ENCODE measurements at places on chromosomes 13 and 19.
A peak's percentile ranks its signal among the peaks of the same experiment; 100 is the strongest.

DNA sequence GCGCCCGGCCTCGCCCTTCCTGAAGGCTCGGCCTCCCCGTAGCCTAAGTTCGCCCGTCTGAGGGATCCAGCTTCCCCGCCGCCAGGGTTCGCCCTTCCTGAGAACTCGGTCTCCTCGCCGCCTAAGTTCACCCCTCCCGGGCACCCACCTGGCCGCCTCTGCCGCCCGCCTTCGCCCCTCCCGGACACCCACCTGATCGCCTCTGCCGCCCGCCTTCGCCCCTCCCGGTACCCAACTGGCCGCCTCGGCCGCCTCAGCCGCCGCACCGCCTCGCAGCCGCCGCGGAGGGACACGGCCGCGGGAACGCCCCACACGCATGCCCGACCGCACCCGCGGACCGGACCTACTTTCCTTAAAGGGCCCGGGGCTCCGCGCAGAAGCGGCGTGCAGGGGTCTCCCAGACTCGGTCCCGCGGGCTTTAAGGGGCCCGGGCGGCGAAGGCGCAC lies at the start of gene MOB3A:
TSS of gene MOB3A (minus strand) at position 293 of the 446 bp plus-strand sequence. CDS start 17,766 bp downstream, outside the sequence.
- peak; percentile 95 for DNase-seq

DNA sequence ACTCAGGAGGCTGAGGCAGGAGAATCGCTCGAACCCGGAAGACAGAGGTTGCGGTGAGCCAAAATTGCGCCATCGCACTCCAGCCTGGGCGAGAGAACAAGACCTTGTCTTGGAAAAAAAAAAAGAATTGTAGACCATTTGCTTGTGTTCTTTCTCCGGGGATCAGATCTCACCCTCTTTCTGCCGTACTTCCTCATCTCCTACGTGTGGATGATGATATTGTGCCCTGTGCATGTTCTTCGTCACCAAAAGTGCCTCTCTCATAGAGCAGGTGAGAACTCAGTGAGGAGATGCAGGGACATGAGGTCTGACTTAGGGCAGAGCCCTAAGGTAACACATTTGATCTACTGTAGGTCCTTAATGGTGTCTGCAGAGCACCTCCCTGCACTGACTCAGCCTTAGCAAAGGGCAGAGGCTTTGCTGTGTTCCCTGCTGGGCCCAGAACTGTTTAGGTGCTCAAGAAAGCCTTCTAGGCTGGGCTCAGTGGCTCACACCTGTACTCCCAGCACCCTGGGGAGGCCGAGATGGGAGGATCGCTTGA lies 1.3 kb downstream of the APOC2 start:
- no peak for DNase-seq

DNA sequence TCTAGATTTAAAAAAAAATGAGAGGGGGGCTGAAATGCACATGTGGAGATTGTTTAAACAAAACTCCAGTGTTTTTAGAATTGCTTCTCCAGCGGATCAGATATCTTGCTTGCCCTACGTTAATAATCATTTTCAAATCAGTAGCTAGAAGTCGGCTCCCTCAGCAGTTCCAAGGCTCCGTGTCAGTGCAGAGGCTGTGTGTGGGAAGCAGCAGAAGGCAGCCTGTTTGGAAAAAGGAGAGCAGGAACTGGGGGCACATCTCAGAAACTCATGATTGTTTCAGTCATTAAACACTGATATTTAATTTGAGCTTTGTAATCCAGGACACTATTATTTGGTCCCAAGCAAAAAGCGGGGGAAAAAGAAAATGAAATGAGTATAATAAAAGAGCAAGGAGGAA lies 50.9 kb downstream of the SOX21 start:
- DNase-seq = no peak

GRCh38 chr19:33266974-33267484 lies 35.3 kb downstream of the CEBPA start:
- no peak for DNase-seq

DNA sequence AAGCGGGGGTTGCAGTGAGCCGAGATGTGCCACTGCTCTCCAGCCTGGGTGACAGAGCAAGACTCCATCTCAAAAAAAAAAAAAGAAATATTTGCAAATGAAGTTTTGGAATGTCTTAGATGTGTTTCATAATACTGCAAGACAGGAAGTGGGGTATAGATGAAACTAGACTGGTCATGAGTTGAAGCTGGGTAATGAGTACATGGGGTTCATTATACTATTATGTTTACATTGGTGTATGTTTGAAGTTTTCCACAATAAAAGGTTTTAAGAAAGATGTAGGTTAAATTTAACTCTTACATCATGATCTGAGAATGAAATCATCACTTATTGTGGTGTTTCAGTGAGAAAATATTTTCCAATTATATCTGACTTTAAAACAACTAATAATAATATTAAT lies 19.0 kb downstream of the FNDC3A start:
- DNase-seq = peak; percentile 79

- DNase-seq = peak; percentile 50
Observed at GRCh38 chr19:19540715-19541515, 2.9 kb downstream of the CILP2 start.

DNA sequence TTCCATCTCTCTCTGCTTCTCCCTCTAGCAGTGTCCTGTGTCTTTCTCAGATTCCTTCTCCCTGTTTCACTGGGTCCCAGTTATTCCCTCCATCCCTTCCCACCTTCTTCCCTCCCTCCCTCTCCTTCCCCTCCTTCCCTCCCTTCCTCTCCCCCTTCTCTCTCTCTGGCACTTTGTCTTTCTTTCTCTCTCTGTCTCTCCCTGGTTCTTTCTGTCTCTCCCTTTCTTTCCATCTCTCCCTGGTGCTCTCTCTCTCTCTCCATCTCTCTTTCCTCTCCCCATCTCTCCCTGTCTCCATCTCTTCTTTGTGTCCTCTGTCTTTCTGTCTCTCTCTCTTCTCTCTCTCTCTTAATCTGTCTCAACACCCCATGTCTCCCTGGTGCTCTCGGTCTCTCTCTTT lies 31.7 kb upstream of the CYP2B6 start:
- DNase-seq = no peak

GRCh38 chr13:98390086-98390715 lies 186.7 kb downstream of the STK24 start:
- peak; percentile 12 for DNase-seq

DNA sequence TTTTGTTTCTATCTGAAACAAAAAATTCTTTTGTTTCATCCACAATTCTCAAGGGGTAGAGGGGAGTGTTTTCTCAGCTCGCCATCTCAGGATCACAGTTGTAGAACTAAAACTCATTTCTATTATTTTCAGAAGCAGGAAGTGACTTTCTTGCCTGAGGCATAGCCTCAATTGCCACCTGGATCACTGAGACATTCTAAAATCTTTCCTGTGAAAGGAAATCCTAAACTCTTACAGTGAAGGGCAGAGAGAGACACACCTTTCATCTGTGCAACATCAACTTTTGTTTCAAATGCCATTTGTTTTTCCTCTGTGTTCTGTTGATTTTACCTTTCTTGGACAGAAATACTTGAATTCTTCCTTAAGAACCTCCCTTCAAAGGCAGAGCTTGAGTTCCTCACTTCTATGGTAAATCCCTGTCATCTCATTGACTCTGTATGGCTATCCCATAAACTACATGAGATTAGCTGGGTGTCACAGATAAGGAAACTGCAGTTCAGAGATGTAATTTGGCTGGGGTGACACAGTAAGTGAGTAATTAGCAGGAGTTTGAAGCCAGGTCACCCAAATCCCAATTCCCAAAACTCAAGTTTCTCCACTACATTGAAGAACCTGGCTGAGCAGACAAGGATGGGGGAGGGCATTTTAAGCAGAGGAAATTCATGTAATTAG lies 224.4 kb upstream of the HTR2A start:
- no peak for DNase-seq

DNA sequence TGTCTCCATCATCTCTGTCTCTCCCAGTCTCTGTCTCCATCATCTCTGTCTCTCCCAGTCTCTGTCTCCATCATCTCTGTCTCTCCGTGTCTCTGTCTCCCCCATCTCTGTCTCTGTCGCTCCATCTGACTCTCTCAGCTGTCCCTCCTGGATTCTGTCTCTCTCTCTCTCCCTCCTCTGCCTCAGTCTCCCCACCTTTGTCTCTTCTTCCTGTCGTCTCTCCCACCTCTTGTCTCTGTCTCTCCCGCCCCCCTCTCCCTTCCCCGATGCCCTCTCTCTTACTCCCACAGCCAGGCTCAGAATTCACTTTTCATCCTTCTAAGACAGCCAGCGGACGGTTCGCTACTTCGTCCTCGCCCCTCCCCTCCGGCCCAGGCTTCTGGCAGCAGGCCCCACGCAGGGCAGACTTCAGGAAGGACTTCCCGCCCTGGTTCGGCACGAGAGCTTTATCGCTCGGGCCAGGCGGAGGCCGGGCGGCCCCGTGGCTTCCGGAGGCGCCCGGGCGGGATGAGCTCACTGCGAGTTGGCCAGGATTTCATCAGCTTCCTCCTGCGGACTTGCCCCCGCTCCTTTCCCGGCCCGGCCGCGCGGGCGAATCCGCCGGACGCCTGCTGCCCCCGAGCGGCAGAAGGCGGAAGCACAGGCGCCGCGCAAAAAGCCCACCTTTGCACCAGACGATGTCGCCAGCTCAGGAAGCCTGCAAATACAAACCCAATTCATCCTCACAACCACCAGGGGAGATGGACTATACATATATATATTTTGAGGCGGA lies 12.4 kb upstream of the CCDC9 start:
- peak; percentile 99 for DNase-seq

DNA sequence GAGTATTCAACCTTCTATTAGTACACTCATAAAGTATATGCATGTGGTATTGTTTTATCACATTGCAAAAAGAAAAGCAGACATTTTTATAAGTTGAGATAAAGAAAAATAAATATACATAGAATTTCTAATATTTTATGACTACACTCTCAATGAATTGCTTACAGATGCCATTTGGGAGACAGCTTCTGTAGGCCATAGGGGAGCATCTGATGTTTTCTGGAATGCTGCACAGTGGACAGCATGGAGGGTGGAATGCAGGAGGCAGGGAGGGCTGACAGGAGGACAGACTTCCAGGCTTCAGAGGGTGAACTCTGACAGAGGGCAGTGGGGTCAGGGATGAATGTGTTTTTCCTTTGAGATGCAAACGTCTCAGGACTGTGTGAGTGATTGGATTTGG lies 45.8 kb downstream of the MIPEP start:
- DNase-seq = no peak

GRCh38 chr19:2500156-2500555 lies 24.2 kb downstream of the GADD45B start:
- DNase-seq = no peak

DNA sequence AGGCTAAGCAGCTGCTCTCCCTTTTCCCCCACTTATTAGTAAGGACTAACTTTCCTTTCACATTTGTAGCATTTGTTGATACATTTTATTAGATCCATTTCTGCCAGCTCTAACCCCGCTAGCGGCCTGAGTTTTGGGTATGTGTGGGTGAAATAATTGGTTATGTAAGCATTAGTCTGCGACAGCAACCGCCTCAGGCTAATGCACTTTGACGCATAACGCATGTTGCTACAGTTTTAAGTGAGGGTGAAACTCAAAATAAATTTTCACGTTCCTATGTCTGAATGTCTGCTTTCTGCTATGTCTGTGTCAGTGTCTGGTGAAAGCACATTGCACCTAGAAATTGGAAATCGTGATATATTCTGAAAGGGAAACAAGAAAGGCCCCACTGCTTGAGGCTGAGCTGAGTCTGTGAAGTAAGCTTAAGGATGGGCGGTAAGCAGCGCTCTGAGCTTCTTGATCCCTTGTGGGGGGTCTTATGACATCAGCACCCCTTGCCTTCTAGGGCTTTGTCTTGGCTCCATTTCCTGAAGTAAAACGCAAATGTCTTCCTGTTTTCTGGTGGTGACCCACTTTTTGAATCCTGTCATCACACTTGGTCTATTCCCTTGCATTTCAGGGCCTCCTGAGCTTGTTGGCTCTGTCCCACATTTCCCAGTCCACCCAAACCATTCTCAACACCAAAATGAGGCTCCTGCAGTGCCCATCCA lies 648.3 kb upstream of the ARGLU1 start:
- no peak for DNase-seq

DNA sequence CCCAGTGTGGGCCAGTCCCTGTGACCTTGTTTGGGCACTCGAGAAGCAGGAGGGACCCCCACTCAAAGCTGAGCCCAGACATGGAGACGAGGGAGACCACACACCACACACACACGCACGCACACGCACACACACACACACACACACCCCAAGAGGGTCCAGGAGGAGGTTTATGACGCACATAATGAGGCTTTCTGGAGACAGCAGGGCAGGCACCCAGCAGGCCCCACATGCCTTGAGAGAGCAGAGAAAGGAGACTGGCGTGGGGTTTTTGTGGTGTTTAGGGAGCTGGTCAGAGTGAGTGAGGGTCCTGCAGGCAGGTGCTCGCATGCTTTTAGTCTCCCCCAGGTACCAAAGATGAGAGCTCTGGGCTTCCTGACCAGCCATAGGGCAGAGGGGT lies 42.4 kb downstream of the GPR12 start:
- no peak for DNase-seq

- DNase-seq = no peak
Observed at GRCh38 chr19:32798201-32798600, 71.4 kb downstream of the SLC7A9 start.

- DNase-seq = peak; percentile 18
Observed at GRCh38 chr19:35718345-35719041, 690 bp downstream of the KMT2B start.

DNA sequence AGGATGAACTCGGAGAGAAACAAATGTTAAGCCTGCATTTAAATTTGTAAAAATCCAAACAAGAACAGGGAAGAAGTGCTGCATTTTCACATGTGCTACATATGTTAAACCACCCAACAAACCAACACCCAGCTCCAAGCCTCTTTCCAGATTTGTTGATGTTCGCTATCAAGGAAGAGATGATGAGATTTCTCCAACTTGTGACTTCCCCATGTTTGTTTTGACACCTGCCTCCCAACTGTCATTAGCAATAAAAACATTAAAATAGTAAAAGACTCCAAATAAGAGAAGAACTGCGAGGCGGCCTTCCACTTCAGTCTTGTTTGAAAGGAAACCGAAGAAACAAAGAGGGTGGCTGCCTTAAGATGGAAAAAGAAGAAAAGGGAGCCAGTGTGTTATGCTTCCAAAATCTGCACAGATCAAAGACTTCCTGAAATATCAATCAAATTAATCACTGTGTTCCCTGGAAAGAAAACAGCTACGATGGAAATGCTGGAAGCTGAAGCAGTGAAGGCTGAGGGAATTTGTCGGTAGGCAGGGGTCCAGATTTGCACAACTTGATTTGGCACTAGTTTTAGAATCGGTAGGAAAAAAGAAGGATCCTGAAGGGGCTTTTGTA lies 14.0 kb upstream of the GGACT start:
- no peak for DNase-seq

- peak; percentile 53 for DNase-seq
Observed at GRCh38 chr13:89150362-89150761, 1479.2 kb downstream of the SLITRK5 start.

GRCh38 chr13:95418946-95419345 lies 117.7 kb upstream of the ABCC4 start:
- DNase-seq = no peak

GRCh38 chr19:517721-518597 lies 10.7 kb downstream of the TPGS1 start:
- no peak for DNase-seq

GRCh38 chr13:80475718-80476117 lies 134.8 kb upstream of the SPRY2 start:
- DNase-seq = no peak

DNA sequence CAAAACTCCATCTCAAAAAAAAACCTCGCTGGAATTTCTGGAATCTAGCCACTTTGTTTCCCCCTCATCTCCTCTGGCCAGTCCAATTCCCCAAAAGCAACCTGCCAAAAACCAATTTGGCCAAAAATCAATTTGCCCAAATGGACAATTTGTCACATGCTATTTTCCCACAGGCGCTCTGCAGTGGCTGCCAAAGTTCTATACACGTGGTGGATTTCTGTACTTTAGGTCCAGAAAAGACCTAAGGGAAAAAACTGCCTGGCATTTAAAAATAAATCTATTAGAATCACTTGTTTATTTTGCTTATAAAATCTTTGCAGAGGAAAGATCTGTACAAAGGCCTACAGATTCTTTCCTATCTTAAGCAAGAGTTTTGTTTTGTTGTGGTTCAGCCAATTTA lies 79.4 kb downstream of the MAP4K1 start:
- DNase-seq = no peak
